ENCODE measurements at places on chromosomes 7 and 10. TPM values are rescaled to one million over a fixed set of nuclear protein-coding genes. Genes with fewer than 3 reads are reported as not detected.

The CPN1 gene
- 2.8 TPM for total RNA-seq

The HMX3 gene
- not detected for total RNA-seq

The HIBADH gene
- 64.9 TPM for total RNA-seq

The SPDYE2 gene
- not detected for total RNA-seq

The GBF1 gene
- total RNA-seq: 43.0 TPM

The SLC26A3 gene
- total RNA-seq: 18.1 TPM

The GPR146 gene
- total RNA-seq: 5.2 TPM

The SYCE1 gene
- total RNA-seq: not detected

The FOXK1 gene
- 17.8 TPM for total RNA-seq

The C10orf62 gene
- total RNA-seq: 0.23 TPM

The TAS2R4 gene
- total RNA-seq: 2.6 TPM

The GFRA1 gene
- total RNA-seq: 2.9 TPM
